ENCODE measurements at places on chromosomes 4 and X. TPM values are rescaled to one million over a fixed set of nuclear protein-coding genes. Genes with fewer than 3 reads are reported as not detected.

Gene LUZP4
- total RNA-seq = not detected

Gene YIPF6
- total RNA-seq = 35.6 TPM

Gene EREG
- total RNA-seq = 30.7 TPM

Gene XAGE2
- not detected for total RNA-seq

Gene NAA11
- total RNA-seq = not detected

Gene ALAS2
- total RNA-seq = not detected

Gene ARL9
- under 0.01 TPM for total RNA-seq

Gene SCD5
- 4.2 TPM for total RNA-seq

Gene DCAF4L1
- 0.26 TPM for total RNA-seq

Gene PRR32
- total RNA-seq = not detected

Gene FAAH2
- total RNA-seq = 6.3 TPM

Gene GAGE12F
- not detected for total RNA-seq

Gene GC
- total RNA-seq = not detected

Gene KIAA1210
- not detected for total RNA-seq

Gene CXCL11
- total RNA-seq = not detected

Gene ERAS
- total RNA-seq = not detected

Gene TMEM156
- total RNA-seq = 3.4 TPM

Gene ZDHHC15
- total RNA-seq = not detected

Gene PARM1
- not detected for total RNA-seq

Gene COPS4
- total RNA-seq = 42.2 TPM

Gene AFP
- total RNA-seq = not detected

Gene ATP1B4
- not detected for total RNA-seq

Gene GUCY1A1
- 0.79 TPM for total RNA-seq

Gene SERTM2
- under 0.01 TPM for total RNA-seq

Gene FRG2
- total RNA-seq = not detected

Gene ZRSR2
- total RNA-seq = 7.2 TPM

Gene POLN
- total RNA-seq = 1.6 TPM

Gene EMCN
- not detected for total RNA-seq

Gene OPRPN
- total RNA-seq = not detected

Gene SRPX
- total RNA-seq = 2.4 TPM

Gene EPHA5
- not detected for total RNA-seq

Gene MGAT4D
- total RNA-seq = not detected

Gene MAGEA1
- not detected for total RNA-seq

Gene AMER1
- total RNA-seq = 1.5 TPM

Gene SPANXC
- not detected for total RNA-seq

Gene NUDT10
- total RNA-seq = 0.79 TPM

Gene CT45A1
- total RNA-seq = not detected

Gene ZNF718
- 6.7 TPM for total RNA-seq

Gene NAP1L2
- total RNA-seq = 0.38 TPM

Gene ARHGAP36
- not detected for total RNA-seq

Gene CSAG1
- total RNA-seq = not detected

Gene IKBKG
- total RNA-seq = 8.4 TPM

Gene COL4A6
- total RNA-seq = 21.1 TPM

Gene SRPK3
- total RNA-seq = under 0.01 TPM

Gene PI4K2B
- total RNA-seq = 15.7 TPM
